Non-pigmented ciliary epithelial cell (primary cell): ENCODE measurements at places on chromosomes 11 and 22.

GRCh38 chr22:49240016-49240380 is 587.7 kb downstream of the BRD1 start:
- no peak for DNase-seq

- DNase-seq = no peak
These were observed 18.1 kb downstream of the ANO3 start for GRCh38 chr11:26350002-26350401.

- no peak for DNase-seq
These were observed 50.6 kb downstream of the ARHGAP8 start for GRCh38 chr22:44802956-44803355.

DNA sequence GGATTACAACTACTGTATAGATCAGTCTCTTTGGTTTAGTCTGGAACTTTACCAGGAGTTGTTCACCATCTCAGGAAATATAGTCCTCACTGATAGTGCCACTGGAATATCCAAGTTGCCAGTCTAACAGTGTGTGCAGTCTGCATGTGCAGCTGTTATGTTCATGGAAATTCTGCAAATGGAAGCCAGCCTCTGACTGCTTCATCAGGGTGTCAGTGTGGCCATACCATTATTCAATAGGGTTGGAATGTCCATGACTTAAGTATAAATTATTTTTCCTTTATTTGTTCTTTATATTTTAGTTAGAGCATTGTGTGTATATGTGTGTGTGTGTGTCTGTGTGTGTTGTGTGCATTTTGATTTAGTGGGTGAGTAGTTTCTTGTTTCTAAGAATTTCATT is 51.8 kb downstream of the C11orf96 start:
- no peak for DNase-seq

DNA sequence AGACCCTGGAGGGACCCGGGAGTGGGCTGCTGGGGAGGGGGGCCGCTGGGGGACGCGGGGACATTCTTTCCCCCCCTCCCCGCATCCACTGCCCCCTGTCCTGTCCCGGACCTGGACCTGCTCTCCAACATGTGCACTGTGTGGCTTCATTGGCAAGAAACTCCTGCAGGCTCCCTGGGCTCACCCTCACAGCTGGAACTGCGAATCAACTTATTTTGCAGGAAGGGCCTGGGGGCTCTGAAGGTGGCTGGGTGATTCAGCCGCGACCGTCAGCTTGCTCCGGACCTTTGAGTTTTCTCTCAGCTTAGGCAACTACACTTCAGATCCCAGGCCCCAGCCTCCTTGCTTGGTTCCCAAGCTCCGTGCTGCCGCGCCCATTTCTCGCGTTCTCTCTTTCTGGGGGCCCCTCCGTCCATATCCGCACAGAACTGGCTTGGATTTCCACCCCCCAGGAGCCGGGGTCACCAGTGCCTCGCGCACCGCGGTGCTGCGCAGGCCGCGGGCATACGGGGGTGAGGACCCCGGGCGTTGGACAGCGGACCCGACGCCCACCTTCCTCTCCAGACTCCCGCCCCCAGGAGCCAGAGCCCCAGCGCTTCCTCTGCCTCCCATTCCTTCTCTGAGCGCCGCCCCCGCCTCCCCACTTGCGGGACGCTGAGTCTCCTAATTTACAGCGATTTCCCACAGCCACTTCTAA is 471 bp upstream of the AHNAK start:
- no peak for DNase-seq

- DNase-seq = no peak
These were observed 39.2 kb downstream of the ARFGAP2 start for GRCh38 chr11:47137476-47137875.

- no peak for DNase-seq
These were observed 45.6 kb downstream of the EIF3F start for GRCh38 chr11:8032576-8033304.

DNA sequence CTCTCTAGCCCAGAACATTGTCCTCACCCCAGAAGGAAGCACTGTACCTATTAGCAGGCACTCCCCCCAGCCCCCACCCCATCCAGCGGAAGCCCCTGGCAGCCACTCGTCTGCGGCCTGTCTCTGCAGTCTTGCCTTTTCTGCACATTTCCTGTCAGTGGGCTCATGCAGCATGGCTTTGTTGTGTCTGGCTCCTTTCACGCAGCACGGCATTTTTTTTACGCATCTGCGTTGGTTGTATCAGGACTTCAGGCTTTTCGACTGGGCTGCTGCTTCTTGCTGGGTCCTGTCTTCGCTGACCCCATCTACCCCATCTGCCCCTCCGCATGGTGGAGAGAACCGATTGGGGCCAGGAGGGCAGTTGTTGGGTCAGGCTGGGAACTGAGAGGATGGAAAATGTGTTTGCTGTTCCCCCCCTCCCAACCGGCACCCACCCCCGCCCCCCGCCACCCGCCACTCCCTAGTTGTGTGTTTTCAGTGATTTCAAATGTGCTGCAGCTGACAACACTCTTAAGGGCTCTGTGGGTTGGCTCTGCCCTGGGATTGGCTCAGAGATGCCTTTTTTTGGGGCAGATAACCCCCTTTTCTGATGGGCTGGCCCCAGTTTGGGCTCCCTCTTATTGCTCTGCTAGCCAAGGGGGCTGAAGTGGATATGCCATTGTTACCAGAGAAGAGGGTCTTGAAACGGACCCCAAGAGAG is 110.0 kb downstream of the KIAA1671 start:
- DNase-seq = no peak

GRCh38 chr11:16098526-16099205 is 257.7 kb downstream of the SOX6 start:
- no peak for DNase-seq

- no peak for DNase-seq
These were observed 16.6 kb downstream of the GALNT18 start for GRCh38 chr11:11605181-11605580.
